ENCODE measurements at places on chromosomes 6 and 20.

- DNase-seq, result peak; percentile 28
Measured at GRCh38 chr6:79188885-79189480, 45.5 kb downstream of the HMGN3 start.

GRCh38 chr6:41111017-41111416 is 38.2 kb downstream of the NFYA start:
- DNase-seq, result no peak

- no peak for DNase-seq
Measured at GRCh38 chr6:1461207-1461606, 71.8 kb downstream of the FOXF2 start.

DNA sequence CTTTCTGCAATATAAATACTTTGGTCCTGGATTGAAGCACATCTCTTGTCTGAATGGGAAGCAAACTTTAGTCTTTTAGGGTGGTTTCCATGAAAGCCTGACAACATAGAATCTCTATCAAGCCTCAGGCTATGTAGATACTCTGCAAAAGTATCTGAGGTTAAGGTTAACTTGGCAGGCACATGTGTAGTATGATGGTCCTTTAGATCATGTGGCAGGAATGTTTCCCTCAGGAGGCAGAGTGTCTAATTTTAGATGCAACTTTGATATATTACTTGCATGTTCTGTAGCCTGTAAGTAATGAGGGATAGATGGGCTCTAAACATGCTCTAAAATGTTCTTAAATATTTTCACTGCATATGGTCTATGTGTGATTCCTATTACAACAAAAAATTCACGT is 8.2 kb downstream of the MYB start:
- no peak for DNase-seq

- DNase-seq, result no peak
Measured at GRCh38 chr6:120805276-120805675, 529.0 kb downstream of the TBC1D32 start.

DNA sequence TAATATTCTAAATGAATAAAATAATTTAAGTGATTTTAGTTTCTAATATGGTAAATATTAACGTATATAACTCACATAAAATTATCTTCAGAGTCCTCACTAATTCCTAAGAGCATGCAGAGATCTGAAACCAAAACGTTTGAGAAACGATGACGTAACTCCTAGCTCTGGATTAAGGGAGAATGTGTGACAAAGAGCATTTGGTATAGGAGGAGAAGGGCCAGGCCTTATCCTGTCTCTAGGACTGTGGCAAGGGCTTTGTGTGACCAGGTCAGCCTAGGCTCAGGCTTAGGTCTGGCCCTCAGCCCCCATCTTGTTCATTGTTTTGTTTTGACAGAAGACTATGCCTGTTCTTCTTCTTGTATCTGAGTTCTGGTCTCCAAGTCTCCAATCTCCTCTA is 19.2 kb upstream of the POLR1H start:
- no peak for DNase-seq

DNA sequence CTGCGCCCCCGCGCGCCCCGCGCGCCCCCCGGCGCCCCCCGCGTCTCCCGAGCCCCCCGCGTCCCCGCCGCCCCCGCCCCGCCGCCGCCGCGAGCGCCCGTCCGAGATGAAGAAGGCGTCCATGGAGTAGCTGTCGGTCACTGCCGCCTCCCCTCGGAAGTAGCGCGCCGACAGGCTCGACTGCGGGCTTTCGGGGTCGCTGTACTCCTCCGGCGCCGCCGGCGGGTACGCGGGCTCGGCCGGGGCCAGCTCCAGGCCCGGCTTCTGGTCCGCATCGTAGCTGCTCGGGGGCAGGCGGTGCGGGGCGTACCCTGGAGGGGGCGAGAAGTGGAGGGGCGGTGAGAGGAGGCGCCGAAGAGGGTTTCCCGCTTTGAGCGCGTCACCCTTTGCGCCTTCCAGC is 11.2 kb upstream of the SRXN1 start:
- DNase-seq, result no peak

- DNase-seq, result no peak
Measured at GRCh38 chr6:158861686-158862381, 42.7 kb upstream of the EZR start.

DNA sequence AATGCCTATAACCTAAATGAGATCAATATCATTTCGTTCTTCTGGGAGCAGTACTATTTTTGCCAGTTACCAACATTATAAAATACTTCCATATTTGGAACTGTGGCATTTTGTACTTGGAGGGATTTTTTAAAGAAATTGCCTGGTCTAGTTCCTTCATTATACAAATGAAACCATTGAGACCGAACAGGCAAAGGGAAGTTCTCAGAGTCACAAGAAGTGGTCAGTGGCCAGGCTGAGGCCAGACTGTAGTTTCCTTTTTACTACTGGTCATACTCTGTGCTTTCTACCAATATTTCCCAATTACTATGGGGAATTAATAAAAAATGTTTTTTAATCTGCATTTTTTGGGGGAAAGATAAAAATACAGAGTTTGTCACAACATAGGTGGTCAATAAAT is 332.0 kb downstream of the NRN1 start:
- peak; percentile 52 for DNase-seq

DNA sequence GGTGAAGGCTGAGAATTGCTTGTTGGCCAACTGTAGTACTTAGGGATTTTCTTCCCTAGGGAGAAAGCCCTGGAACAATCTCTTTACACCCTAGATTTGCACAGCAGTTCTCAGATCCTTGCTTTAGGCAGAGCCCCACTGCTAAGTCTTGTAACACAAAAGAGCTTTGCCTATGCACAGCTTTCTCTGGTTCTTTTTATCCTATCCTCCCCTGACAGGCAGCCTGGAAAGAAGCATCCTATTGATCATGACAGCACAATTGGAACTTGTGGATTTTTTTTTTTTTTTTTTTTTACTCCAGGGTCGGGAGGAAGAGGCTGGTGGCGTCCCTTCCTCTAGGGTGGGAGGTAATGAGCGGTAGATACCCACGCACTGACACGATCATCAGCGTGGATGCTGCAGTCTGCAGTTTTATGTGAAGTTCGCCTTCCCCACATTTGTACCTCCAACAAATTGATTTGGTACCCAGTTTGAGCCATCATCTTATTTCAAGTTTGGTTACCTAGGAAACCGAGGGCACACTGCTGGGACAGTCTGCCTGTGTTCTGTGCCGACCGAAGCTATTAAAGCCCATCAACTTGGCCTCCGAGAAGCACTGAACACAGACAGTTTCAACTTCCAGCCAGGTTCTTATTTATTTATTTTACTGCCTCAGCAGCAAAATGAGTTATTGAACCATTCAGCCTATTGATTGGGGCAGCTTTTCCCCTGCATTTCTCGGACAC is 110.1 kb downstream of the NRN1 start:
- no peak for DNase-seq

- no peak for DNase-seq
Measured at GRCh38 chr20:59014680-59015389, 4.4 kb upstream of the TUBB1 start.

GRCh38 chr6:109093732-109094415 is 772 bp downstream of the SESN1 start:
- DNase-seq, result no peak

- no peak for DNase-seq
Measured at GRCh38 chr6:141451181-141451510, 681.6 kb upstream of the GJE1 start.

DNA sequence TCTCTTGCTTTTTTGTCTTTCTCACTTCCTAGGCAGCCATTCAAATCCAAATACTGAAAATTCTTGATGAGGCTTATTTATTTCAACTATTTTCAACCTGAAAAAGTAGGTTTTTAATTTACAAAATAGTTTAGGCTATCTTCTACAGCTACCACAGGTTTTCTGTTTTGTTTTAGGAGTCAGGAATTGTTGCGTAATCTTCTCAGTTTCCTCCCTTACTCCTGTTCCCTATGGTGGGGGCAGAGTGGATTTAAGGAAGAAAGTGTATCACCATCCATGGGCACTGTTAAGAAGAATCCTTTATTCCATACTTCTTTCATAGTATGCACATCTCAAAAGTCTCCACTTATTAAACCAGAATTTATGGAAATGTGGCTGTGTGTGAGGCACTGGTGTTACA is 182.4 kb downstream of the KHDC1L start:
- DNase-seq, result no peak

DNA sequence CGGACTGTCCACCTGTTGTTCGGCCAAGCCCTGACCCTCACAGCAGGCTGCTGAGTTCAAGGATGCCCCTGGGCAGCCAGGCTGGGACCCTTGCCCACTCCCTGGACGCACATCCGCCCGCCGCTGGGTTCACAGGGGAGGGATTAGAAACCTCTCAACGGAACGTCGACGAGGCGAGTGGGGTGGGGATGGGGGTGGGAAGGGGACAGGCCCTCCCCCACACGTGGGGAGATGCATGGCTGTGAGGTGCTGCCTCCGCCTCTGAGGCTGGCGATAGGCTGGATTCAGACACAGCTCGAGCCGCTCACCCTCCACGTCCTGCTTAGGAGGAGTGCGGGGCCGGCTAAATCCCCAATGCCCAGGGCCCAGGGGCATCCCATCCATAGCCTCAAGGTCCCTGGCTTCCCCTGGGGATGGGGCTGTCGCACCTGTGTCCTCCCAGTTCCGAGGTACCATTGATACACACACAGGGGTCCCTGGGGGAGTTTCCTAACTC is 90.6 kb upstream of the BHLHE23 start:
- no peak for DNase-seq

GRCh38 chr6:134846865-134847264 is 103.0 kb downstream of the ALDH8A1 start:
- DNase-seq, result no peak

DNA sequence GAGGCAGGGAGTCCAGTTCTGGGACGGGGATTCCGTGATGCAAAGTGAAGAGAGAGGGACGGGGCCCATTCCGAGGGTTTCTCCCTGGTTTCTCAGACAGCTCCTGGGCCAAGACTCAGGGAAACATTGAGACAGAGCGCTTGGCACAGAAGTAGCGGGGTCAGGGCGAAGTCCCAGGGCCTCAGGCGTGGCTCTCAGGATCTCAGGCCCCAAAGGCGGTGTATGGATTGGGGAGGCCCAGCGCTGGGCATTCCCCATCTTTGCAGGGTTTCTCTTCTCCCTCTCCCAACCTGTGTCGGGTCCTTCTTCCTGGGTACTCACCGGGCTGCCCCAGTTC is 35.9 kb upstream of the HLA-G start:
- DNase-seq, result no peak

- DNase-seq, result no peak
Measured at GRCh38 chr20:23289249-23289648, 61.3 kb upstream of the NXT1 start.

DNA sequence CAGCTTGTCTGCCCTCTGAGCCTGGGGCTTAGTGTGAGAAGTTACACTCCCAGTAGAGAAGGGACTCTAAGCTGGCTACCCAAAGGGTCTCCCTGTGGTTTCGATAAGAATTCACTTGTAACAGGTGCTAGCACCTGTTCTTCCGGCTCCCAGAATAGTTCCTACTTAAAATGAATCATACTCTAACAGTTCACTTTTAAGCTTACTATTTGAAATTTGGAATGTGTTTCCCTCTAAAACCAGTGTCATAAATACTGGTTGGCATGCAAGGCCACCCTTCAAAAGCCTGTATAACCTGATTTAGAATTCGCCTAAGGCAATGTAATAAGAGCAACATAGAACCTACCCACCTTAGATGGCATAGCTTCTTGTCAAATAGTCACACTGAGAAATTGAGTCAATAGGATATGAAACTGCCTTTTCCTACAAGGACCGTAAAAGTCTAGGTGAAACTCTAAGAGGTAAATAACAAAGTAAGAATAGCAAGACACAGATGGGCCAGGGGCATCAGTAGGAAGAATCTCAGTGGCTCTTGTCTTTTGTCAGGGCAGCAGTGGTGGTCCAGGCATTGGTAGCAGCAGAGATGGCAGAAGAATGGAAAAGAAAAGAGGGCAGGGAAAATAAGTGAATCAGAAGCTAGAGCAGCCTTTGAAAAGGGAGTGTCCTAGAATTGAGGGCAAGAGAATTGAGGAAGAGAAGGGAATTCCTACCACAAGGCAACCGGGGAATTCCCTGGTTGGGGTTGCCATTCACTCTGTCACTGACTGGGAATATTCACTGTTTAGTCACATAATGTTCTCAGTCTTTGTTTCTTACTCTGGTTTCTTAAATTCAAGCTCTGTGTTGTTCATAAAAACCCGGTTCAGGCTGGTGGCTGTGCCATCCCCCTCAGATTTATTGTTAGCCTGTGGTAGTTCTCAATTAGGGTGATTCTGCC is 91.5 kb downstream of the HIVEP2 start:
- DNase-seq, result no peak

GRCh38 chr6:100186552-100186951 is 192.5 kb upstream of the MCHR2 start:
- peak; percentile 43 for DNase-seq

DNA sequence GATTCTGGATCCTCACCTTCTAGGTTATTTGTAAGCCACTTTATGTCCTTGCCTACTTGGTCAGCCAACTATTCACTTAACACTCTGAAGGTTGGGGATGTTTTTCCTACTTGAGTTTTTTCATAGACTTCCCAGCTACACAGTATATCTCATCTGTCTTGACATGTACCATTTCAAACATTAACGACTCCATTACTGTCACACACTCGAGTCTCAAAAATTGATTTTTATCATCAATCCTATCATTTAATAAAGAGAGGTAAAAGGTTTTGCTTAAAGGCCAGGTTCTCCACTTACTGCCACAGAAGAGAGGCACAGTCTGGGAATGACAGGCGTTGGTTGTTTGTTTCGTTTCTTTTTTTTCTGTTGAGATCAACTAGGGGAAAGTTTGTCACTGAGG is 38.2 kb upstream of the LAMP5 start:
- no peak for DNase-seq

DNA sequence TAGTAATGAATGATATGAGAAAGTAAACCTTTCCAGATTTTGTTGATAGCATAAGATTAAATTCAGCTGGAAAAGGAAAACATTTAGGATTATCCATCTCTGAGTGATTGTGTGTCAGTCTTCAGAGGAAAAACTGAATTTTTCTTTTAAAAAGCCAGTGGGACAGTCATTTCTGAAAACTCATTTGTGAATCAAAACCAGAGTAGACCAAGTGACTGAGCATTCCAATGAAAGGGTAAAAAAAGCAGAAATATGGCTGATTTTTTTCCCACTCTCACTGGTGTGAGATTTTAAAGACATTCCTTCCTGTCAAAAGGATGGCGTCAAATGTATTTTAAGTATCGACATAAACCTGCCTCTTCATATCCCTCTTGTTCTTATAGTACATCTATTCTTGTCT is 214.0 kb downstream of the GMPR start:
- DNase-seq, result no peak

DNA sequence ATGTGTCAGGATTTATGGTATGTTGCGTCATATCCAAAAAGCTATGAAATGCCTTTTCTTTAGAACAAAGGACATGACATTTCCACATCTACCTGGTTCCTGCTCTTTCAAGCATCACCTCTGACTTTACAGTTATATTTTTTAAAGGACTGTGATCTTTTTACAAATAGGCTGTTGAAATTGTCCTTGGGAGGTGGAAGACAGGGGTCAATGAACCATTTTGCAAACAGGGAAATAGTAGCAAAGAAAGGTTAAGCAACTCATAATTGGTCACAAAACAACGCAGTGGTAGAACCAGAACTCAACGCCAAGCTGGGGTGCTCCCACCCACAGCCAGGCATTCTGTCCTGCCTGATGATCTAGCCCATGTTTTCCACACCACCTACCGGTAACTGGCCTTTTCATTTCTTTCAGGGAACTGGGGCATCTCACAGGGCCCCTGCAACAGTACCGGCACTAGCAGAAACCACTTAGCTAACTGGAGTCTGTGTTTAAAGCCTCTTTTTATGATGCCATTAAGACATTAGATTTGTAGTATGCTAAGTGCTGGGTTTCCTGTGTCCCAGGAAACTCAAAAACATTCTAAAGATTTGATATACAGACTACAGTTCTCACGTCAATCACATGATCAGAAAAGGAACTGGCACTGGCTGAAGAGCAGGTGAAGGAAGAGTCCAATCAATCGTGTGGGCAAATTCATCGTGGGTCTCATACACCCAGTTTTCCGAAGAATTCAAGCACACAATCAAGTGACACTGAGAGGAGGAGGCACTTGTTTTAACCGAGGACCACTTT is 13.9 kb downstream of the ZNF217 start:
- DNase-seq, result no peak
